ENCODE measurements at places on chromosomes 3 and 15.

GRCh38 chr3:182005701-182006100, 294.0 kb downstream of the SOX2 start:
- no peak for DNase-seq

DNA sequence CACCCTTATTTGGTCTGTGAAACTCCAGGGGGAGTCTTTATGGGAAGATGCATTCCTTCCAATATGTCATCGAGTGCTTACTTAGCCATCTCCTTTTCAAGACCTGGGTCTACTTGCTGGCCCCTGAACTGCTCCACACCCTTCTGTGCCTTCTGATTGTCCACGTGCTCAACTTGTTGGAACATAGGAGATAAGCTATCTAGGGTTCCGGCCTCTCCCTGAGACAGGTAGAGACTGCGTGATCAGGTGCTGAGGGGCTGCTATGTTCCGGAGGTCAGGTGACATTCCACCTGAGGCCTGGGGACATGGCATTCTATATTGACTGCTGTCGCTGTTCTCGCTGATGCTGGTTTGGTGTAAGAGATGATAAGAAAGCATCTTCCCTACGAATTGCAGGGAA, 65.6 kb downstream of the ATP1B3 start:
- DNase-seq, result no peak

DNA sequence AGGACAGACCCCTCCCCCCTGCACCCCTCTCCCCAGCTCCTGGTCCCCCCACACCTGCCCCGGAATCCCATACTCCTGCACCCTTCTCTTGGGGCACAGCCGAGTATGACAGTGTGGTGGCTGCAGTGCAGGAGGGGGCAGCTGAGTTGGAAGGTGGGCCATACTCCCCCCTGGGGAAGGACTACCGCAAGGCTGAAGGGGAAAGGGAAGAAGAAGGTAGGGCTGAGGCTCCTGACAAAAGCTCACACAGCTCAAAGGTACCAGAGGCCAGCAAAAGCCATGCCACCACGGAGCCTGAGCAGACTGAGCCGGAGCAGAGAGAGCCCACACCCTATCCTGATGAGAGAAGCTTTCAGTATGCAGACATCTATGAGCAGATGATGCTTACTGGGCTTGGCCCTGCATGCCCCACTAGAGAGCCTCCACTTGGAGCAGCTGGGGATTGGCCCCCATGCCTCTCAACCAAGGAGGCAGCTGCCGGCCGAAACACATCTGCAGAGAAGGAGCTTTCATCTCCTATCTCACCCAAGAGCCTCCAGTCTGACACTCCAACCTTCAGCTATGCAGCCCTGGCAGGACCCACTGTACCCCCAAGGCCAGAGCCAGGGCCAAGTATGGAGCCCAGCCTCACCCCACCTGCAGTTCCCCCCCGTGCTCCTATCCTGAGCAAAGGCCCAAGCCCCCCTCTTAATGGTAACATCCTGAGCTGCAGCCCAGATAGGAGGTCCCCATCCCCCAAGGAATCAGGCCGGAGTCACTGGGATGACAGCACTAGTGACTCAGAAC, 9.8 kb downstream of the MAP1A start:
- DNase-seq, result no peak

- DNase-seq, result peak; percentile 47
Measured at GRCh38 chr3:193313061-193313958, 65.2 kb downstream of the ATP13A5 start.

DNA sequence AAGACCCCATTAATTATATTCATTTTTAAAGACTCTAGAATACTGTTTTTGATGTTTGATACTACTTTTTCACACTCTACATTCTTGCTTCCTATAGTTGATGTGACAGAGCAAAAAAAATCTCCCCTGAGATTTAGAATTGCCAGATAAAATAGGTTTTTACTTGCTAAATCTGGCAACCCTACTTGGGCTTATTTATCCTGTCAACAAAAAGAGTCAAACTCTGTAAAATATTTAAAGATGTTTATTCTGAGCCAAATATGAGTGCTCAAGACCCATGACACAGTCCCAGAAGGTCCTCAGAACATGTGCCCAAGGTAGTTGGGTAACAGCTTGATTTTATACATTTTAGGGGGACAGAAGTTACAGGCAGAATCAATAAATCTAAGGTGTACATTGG, 72.3 kb downstream of the DAPK2 start:
- DNase-seq, result no peak

GRCh38 chr3:121488628-121489027, 57.2 kb downstream of the POLQ start:
- no peak for DNase-seq

DNA sequence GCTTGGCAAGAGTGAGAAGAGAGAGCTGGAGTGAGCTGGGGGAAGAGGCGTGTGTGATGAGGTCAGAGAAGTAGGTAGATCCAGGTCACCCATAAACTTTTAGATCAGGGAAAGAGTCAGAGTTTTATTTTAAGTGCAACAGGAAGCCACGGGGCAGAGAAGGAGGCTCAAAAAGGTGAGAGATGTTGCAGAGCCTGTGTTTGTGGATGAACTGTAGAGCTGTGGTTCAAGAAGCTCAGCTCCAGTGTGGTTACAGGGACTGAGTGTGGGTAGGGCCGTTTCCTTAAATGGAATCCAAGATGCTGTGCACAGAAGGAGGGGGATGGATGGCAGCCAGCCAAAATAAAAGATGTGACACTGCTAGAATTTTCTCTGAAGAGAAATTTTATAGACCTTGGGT, 337.2 kb downstream of the SATB1 start:
- no peak for DNase-seq

GRCh38 chr3:155996882-155997281, 123.5 kb upstream of the KCNAB1 start:
- DNase-seq, result no peak

DNA sequence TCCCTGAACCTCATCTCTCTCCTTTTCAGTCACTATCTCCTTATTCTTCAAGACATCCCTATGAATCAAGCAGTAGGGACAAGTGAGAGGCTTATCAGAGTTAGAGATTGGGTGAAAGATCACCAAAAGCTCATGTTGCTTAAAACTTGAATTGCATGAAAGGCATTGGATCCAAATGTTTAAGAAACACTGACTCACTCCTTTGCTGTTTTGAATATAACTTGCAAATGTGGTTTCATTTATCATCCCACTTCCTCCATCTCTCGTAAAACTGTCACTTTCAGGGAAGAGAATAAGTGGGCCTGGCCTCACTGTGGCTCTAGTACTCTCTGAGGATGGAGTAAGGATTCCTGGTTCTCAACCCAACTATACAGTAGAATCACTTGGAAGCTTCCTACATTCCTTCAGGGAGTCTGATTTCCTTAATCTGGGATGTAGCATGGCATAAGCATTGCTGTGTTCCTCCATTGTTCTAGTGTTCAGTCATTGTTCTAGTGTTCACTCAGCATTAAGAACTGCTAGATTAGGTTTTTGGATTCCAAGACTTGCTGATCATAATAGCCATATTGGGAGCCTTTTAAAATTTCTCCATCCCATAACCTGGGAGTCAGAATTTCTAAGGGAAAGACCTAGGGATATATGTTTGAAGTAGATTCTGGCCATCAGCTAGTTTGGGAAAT, 171.8 kb downstream of the TMEM108 start:
- DNase-seq, result no peak

Data from spinal cord (tissue), 10 donors.